ENCODE measurements at places on chromosomes 13 and 19. TPM values are rescaled to one million over a fixed set of nuclear protein-coding genes. Genes with fewer than 3 reads are reported as not detected.

Gene SLC8A2
- 9.9 TPM for total RNA-seq

Gene CYP4F11
- not detected for total RNA-seq

Gene LMTK3
- 0.57 TPM for total RNA-seq

DNA sequence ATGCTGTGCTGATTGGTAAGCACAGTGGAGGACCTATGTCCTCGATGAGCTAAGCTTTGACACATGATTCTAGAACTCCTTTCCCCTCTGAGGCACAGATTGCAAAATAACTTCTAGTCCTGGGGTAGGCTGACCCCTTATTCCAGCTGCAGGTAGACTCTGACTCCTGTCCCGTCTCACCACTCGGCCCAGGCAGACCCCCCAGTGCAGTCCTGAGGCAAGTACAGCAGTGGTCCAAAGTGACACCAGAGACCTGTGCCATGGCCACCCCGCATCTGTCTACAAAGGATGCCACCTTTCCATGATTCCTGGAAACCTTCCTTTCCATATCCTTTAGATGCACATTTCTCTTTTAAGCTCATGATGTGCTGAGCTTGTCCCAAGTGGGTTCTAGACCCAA is 482.5 kb downstream of the ZNF536 start:
- peak; percentile 55 for DNase-seq
- no peaks in the 10 kb centered on the region for H3K36me3 ChIP-seq
- no peak overlapping the region for H3K27ac ChIP-seq
- H3K27me3 ChIP-seq: no peaks in the 10 kb centered on the region
- H3K4me1 ChIP-seq: no peaks in the 10 kb centered on the region

DNA sequence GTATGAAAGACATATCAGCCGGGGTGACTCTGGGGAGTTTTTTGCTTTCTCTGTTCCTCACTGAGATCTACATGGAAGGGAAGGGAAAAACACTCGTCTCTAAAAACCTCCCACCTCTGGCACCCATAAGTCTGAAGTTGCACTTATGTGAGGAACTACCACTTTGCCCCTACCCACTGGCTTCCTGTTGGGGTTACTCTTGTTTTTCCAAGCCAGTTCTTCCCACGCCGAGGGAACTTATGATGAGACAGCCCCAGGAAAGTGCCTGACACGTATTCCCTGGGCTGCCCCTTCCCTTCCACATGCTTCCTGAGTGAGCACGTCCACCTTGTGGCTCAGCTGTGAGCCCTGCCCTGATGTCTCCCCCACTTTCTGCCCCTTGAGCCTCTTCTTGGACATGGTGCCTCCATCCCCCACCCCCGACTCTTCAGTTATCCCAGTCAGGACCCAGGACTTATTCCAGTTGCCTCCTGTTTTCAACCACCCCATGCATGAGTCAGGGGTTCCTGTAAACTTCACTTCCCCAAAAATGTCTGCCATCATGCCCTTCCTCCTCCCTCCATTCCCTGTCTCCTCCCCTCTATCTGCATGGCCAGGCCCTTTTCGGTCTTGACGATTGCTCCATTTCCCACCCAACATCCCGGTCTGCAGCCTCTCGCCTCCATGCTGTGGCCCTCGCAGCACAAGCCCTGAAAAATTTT is 5.1 kb upstream of the SIGLEC7 start:
- H3K36me3 ChIP-seq: no peaks in the 10 kb centered on the region
- H3K27me3 ChIP-seq: no peaks in the 10 kb centered on the region
- no peak overlapping the region for H3K4me3 ChIP-seq
- DNase-seq: no peak
- H3K27ac ChIP-seq: peak overlapping the region; percentile 34
- no peaks in the 10 kb centered on the region for H3K4me1 ChIP-seq

- no peak overlapping the region for H3K27ac ChIP-seq
- H3K36me3 ChIP-seq: no peaks in the 10 kb centered on the region
- H3K27me3 ChIP-seq: peaks cover 5% of the 10 kb centered on the region
- peaks cover 8% of the 10 kb centered on the region for H3K4me1 ChIP-seq
These were observed 15.5 kb downstream of the PGLS start for GRCh38 chr19:17526922-17527321.

DNA sequence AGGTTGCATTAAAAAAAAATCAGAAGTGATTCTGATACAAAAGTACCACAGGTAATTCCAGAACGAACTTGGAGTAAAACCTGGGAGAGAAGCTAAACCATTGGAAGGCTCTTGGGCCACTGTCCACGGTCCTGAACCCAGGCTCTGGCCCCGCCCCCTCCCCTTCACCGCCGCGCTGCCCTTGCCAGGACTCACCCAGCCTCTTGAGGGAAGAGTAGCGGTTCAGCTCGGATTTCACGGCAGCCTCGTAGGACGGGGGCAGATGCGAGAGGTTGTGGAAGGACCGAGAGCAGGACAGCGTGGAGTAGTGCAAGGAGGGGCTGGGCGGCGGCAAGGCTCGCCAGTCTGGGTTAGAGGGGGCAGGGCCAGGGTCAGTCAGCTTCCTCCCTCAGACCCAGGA is 5.7 kb downstream of the SHISA7 start:
- no peaks in the 10 kb centered on the region for H3K36me3 ChIP-seq
- no peak for DNase-seq
- no peak overlapping the region for H3K4me3 ChIP-seq
- peaks cover 10% of the 10 kb centered on the region for H3K4me1 ChIP-seq

Gene RFXANK
- total RNA-seq: 49.2 TPM

- H3K4me1 ChIP-seq: no peaks in the 10 kb centered on the region
- no peak overlapping the region for H3K27ac ChIP-seq
- H3K4me3 ChIP-seq: no peak overlapping the region
- no peaks in the 10 kb centered on the region for H3K36me3 ChIP-seq
- no peaks in the 10 kb centered on the region for H3K27me3 ChIP-seq
These were observed 7.1 kb upstream of the SHFL start for GRCh38 chr19:10079031-10079453.

GRCh38 chr19:1394252-1395193 is 6.8 kb downstream of the GAMT start:
- peaks cover 34% of the 10 kb centered on the region for H3K36me3 ChIP-seq
- peaks cover 22% of the 10 kb centered on the region for H3K4me1 ChIP-seq
- no peaks in the 10 kb centered on the region for H3K27me3 ChIP-seq
- no peak for DNase-seq

- H3K27ac ChIP-seq: no peak overlapping the region
- peaks cover 93% of the 10 kb centered on the region for H3K27me3 ChIP-seq
- H3K36me3 ChIP-seq: no peaks in the 10 kb centered on the region
- peaks cover 18% of the 10 kb centered on the region for H3K4me1 ChIP-seq
- no peak for DNase-seq
These were observed 2.0 kb downstream of the LRRC4B start for GRCh38 chr19:50565984-50566903.

Gene DNAAF3
- total RNA-seq: not detected

DNA sequence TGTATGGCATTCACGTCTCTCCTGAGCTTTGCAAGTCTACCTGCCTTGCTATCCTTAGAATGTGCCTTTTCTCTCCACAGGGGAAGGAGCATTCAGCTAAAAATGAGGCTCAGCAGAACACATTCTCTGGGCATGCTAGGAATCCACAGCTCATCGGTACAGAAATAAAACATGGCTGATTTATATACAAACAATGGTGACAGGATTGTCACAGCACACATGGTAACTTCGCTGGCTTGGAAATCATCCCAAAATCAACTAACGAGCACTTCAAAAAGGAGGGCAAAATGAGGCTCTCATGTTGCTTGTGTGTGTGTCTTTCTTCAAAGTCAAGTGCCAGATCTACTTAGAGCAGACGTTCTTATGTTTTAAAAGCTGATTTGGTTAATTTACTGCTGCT is 373.0 kb downstream of the FGF14 start:
- H3K4me1 ChIP-seq: no peaks in the 10 kb centered on the region
- H3K27ac ChIP-seq: no peak overlapping the region
- no peaks in the 10 kb centered on the region for H3K36me3 ChIP-seq
- no peaks in the 10 kb centered on the region for H3K27me3 ChIP-seq
- no peak for DNase-seq
- H3K4me3 ChIP-seq: no peak overlapping the region

- H3K36me3 ChIP-seq: no peaks in the 10 kb centered on the region
- H3K4me1 ChIP-seq: peaks cover 7% of the 10 kb centered on the region
- no peak for DNase-seq
- H3K4me3 ChIP-seq: peak overlapping the region; percentile 37
These were observed 512 bp downstream of the LRRC8E start for GRCh38 chr19:7888826-7889217.

DNA sequence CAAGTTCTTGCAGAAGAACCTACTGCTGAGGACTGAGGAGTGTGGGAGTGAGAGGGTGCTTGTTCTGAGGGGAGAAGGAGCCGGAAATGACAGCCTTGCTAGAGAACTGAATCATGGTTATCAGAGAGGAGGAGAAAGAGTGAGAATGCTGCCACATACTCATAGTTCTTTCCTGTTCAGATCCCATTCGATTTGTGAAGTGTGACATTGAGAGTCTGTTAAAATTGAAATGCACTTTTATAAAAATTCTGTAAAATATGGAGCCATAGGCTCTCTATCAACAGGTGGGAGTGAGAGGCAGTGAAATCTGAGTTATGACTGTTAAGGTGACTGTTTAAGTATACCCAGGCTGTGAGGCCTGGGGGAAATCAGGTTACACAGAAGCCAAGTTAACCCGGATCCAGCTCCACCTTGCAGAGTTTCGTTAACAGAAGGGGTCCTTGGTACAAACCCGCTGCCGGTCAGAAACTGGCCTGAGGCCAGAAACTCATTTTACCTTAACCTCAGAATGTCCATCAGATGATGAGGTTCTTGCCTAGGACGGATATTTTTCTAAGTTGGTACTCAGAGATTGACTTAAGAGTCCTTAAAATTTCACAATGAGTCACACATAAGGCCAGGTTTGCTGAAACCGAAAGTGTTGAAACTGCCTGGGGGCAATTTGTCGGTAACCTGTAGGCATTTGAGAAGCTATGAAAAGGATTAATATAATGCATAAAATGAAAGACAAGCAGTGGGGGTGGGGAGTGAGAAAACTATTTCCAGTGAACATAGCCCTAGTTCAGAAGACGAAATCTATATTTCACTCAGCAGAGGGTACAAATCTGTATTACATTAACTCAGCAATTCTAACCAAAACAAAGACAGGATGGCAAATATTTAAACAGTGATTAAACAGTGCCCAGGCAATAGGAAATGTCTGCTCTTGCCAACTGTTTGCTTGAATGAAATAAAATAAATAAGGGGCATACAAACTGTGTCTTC is 350.5 kb downstream of the KCNRG start:
- H3K4me3 ChIP-seq: no peak overlapping the region
- no peaks in the 10 kb centered on the region for H3K4me1 ChIP-seq
- DNase-seq: peak; percentile 62
- H3K36me3 ChIP-seq: no peaks in the 10 kb centered on the region
- no peak overlapping the region for H3K27ac ChIP-seq

DNA sequence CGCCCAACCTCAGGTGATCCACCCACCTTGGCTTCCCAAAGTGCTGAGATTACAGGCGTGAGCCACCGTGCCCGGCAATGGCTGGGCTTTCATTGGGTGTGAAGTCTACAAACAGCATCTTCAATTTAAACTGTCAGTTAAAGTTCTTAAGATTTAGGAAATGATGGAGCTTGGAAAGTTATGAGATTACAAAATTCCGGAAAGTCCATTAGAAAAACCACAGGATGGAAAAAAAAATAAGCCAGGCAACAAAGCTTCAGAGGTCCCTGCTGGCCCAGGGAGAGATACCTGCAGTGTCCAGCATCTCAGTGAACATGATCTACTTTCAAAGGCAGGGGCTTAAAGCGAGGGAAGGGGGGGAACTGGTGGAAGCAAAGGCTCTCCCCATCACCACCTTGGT is 4.6 kb upstream of the ZNF587B start:
- H3K4me3 ChIP-seq: no peak overlapping the region
- peaks cover 24% of the 10 kb centered on the region for H3K4me1 ChIP-seq
- no peaks in the 10 kb centered on the region for H3K27me3 ChIP-seq
- DNase-seq: no peak
- no peak overlapping the region for H3K27ac ChIP-seq

- no peak overlapping the region for H3K4me3 ChIP-seq
- no peaks in the 10 kb centered on the region for H3K36me3 ChIP-seq
These were observed 25.5 kb downstream of the ELL start for GRCh38 chr19:18496167-18496979.

DNA sequence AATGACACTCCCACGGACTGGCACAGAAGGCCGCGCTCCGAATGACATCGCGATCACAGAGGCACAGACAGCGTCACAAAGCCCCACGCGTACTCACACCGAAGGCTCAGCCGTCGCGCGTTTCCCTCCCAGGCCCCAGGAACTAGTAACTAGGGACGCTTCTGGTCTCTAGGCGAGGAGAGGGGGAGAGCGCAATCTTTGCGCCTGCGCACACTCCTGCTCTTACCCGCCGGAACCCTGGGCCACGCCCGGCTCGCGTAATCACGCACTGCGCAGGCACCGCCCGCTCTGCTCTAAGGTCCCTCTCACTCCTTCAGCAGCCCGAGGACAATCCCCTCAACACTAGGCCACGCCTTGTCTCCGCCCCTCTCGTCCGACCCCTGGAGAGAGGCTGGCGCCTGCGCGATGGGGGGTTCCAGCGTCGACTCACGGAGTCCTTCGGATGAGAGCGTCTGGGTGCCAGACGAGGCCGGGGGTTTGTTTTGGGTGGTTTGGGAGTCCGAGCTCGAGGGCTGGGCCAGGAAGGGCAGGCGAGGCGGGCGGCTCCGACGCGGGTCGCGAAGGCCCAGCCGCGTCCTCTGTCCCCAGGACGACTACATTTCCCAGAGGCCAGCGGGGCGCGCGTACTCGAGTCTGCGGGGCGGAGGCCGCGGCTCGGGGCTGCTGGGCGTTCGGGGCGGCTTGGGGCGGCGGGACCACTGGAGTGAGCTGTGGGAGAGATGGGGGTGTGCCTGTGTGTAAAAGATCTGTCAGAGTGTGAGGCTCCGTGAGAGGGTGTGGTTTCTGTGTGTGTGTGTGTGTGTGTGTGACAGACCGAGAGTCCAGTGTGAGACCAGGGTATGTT is at the start of gene ZNF471:
ZNF471 (plus strand) TSS at position 410 of the 844 bp plus-strand sequence. CDS start 3,717 bp downstream, outside the sequence.
- H3K4me1 ChIP-seq: peaks cover 13% of the 10 kb centered on the region
- H3K27me3 ChIP-seq: no peaks in the 10 kb centered on the region
- peak within 1 kb of the TSS; percentile 95 for H3K27ac ChIP-seq
- peak; percentile 98 for DNase-seq
- peak within 1 kb of the TSS; percentile 86 for H3K4me3 ChIP-seq
- H3K36me3 ChIP-seq: peaks cover 13% of the 10 kb centered on the region

GRCh38 chr19:28864577-28865042 is 348.3 kb downstream of the UQCRFS1 start:
- H3K4me1 ChIP-seq: peaks cover 13% of the 10 kb centered on the region
- DNase-seq: no peak
- H3K4me3 ChIP-seq: no peak overlapping the region
- H3K36me3 ChIP-seq: no peaks in the 10 kb centered on the region
- H3K27me3 ChIP-seq: no peaks in the 10 kb centered on the region

Gene LRCH1
- 50.7 TPM for total RNA-seq

- H3K36me3 ChIP-seq: no peaks in the 10 kb centered on the region
- no peak overlapping the region for H3K27ac ChIP-seq
- no peaks in the 10 kb centered on the region for H3K4me1 ChIP-seq
- DNase-seq: no peak
- H3K27me3 ChIP-seq: no peaks in the 10 kb centered on the region
- no peak overlapping the region for H3K4me3 ChIP-seq
These were observed 5.0 kb upstream of the C19orf33 start for GRCh38 chr19:38298821-38299680.

Gene CCDC9
- total RNA-seq: 22.4 TPM

Gene PODNL1
- 0.69 TPM for total RNA-seq

Gene SIGLEC7
- total RNA-seq: 2.2 TPM

- peaks cover 20% of the 10 kb centered on the region for H3K4me1 ChIP-seq
- DNase-seq: no peak
These were observed 1.8 kb upstream of the KCTD15 start for GRCh38 chr19:33794683-33795369.
